Stimulated activated CD4-positive, alpha-beta T cell treated with anti-CD3 and anti-CD28 coated beads, Interleukin-12 subunit alpha, Interleukin-12 subunit beta, amount 100 ng/mL, for 48 hours (primary cell): ENCODE measurements at places on chromosomes 7 and 10.

GRCh38 chr7:143304938-143305337, 11.0 kb upstream of the CLCN1 start:
- no peak for DNase-seq

GRCh38 chr7:136640977-136641376, 227.5 kb upstream of the CHRM2 start:
- DNase-seq, result no peak

DNA sequence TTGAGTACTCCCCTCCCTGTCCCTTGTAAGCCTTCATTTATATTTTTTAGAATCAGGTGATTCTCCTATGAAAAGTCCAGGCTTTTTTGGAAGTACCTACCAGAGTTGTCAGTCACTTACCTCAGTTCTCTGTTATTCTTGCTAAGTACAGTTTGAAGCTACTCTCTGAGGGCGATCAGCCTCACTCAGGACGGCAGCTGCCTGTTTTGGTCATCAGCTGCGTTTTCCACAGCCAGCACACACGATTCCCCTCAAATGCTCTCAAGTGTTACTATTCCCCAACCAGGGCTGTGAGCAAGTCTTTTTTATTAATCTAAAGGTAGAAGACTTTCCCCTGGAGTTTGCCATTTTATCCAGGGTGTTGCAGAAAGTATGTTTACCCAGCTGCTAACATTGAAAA, 328.6 kb downstream of the SUGCT start:
- DNase-seq, result no peak

GRCh38 chr7:33233659-33234058, 104.3 kb downstream of the BBS9 start:
- DNase-seq, result no peak

DNA sequence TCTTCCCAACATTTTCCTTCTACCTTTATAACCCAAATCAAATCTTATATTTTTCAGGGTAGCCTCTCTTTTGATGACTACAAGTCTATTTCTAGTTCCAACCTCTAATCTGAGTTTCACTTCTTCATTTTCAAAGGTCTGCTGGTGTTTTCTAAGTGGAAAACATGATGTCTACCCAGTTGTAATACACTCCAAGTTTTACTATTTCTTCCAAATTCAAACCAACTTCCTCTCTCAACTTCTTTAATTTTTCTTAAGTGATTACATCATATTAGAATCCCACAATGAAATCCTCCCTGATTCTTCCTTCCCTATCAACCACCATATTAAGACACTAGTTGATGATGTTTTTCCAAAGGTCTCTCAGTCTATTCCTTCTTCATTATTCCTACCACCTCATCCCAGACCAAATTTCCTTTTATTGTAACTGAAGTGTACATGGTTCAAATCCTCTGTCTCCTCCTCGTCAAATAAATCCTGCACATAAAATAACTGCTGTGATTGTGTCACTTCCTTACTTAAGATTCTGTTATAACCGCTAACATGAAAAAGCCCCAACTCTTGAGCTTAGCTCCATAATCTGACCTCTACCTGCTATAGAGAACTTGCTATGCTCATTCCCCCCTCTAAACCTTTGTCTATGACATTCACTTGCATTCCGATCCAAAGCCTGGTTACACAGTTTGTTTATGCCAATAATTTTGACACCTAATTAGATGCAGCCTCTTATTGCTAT, 12.7 kb downstream of the TAS2R38 start:
- DNase-seq, result no peak

DNA sequence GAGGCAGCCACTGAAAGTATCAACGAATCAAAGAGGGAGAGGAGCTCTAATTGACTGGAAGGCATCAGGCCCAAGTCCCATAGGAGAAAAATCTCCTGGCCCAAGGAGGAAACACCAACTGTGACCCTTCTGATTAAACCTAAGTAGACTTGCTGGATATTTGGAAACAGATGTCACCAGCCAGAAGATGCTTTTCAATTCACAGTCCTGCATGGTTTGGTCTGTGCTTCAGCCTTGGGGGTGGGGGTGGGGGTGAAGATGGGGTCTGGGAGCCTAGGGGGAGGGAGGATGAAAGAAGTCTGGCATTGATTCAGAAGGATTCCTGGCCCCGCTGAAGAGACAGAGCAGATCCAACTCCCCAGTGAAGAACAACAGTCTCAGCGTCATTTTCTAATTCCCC, 623.7 kb downstream of the PARD3 start:
- no peak for DNase-seq

GRCh38 chr7:73671857-73672445, 4.3 kb downstream of the VPS37D start:
- DNase-seq, result no peak

- no peak for DNase-seq
Measured at GRCh38 chr10:11005725-11006427, 11.8 kb upstream of the CELF2 start.

GRCh38 chr7:2019711-2020511, 212.8 kb downstream of the MAD1L1 start:
- no peak for DNase-seq

DNA sequence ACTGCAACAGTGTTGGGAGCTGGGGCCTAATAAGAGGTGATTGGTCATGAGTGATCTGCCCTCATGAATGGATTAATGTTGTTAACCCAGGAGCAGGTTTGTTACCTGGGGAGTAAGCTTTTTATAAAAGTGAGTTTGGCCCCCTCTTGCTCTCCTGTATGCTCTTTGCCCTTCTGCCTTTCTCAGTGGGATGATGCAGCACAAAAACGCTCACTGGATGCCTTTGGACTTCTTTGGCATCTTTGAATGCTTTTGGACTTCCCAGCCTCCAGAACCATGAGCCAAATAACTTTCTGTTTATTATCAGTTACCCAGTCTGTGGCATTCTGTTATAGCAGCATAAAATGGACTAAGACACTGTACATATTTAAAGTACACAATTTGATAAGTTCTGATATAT, 48.5 kb downstream of the CCDC71L start:
- no peak for DNase-seq
